ENCODE measurements at places on chromosomes 4 and X.

DNA sequence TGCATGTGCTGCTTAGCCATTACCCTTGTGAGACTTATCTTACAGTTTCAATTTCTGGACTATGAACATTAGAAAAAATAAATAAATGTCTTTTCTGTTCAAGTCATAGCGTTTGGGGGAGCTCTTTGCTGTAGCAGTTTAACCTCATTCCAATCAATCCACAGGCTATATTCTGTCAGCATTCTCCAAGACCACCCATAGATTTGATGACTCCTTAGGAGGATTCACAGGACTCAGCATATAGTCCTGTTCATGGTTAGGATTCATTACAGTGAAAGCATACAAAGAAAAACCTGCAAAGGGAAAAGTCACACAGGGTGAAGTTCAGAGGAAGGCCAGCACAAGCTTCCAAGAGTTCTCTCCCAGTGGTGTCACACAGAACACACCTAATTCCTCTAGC lies 180.5 kb downstream of the ADAMTS3 start:
- no peak for DNase-seq

DNA sequence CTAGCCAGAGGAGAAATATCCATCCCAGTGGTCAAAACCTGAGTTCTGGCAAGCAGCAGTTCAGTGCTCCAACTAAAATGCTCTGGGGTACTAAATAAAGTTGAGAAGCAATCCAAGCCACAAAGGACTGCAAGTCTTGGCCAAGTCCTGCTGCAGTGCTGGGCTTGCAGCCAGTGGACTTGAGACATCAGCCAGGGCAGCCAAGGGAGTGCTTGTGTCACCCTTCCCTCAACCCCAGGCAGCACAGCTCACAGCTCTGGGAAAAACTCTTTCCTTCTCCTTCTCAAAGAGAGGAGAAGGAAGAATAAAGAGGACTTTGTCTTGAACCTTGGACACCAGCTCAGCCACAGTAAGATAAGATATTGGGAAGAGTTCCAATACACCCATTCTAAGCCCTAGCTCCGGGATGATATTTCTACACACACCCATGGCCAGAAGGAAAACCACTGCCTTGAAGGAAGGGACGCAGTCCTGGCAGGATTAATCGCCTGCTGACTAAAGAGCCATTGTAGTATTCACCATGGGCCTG lies 99.8 kb downstream of the PTCHD1 start:
- no peak for DNase-seq

GRCh38 chrX:28773807-28774206 lies 186.6 kb downstream of the IL1RAPL1 start:
- no peak for DNase-seq

- DNase-seq = no peak
Measured at GRCh38 chrX:79336869-79337815, 30.0 kb downstream of the ITM2A start.

GRCh38 chr4:69056921-69057550 lies 39.2 kb upstream of the UGT2B7 start:
- DNase-seq = no peak

- no peak for DNase-seq
Measured at GRCh38 chr4:32994981-32995881, 2275.1 kb downstream of the PCDH7 start.

GRCh38 chr4:88318751-88319350 lies 34.5 kb upstream of the PPM1K start:
- DNase-seq = no peak

GRCh38 chr4:184417802-184418511 lies 56.4 kb downstream of the IRF2 start:
- DNase-seq = no peak

DNA sequence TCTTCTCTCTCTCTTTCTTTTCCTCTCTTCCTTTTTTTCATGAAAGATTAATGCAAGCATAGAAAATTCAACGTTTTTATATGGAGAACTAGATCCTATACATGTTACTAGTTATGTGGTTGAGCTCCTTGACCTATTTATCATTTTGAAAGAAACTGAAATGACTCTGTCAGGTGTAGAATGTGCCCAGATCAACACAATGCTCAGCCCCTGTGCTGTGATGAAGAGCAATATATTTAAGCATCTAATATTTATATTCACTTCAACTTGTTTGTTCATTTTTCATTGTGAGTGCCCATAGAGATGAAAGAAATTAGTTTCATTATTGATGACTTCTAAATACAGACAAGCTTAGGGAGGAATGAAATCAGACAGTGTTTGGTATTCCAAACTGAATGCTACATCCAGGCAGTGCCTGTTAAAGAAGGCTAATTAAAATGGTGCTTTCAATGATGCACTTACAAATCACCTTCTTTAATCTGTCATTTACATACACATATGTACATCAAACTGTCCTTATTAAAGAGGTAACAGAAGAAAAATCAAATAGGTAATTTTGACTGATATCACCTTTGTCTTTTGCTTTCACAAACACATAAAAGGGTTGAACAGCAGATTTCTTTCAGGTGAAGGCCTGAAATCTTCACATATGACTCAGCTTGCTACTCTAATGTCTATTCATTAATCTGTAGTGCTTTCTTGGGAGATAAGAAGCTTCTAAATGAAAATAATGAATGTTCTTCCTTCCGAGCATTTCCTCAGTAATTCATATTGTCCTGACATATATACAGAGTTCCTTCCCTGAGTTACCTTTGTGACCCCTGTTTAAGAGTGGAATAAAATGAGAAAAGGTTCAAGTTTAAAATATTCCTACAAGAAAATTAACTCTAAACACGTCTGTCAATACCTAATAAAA lies 915.9 kb downstream of the PDHA2 start:
- DNase-seq = no peak

DNA sequence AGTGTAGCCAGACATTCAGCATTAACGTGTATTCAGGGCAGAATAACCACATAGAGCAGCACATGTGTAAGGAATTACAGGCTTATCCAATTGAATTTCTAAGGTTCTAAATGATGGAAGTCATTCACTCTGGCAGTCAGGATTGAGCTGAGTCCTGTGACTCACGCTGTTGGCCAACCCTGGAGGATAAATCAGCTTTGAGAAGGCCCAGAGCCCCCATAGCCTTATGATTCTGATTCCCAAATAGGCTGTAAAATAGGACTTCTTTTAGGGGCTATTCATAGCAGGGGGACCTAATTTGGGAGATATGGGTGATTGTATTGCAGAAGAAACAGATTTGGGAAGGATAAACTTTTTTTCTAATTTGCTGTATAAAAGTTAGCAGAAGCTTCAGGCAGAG lies 8.1 kb upstream of the HPF1 start:
- no peak for DNase-seq

GRCh38 chr4:184960505-184960971 lies 57.8 kb upstream of the HELT start:
- DNase-seq = no peak

DNA sequence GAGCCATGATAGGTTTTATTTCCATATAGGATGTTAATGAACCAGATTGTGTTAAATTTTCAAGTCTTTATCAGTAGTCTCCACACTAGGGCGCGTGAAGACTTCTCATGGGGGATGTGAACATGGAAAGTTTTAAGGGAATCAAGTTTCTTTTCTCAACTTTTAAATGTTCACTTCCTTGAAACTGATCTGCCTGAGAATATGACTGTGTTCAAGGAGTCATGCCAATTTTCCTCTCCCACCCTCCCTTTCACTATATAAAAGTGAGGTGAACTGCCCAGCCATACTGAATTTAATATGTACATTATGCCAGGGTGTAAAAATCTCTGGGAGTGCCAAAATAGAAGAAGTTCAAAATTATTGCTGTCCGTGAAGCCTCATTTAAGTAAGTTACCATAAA lies 30.4 kb upstream of the HPGDS start:
- no peak for DNase-seq

GRCh38 chrX:20863649-20864048 lies 510.6 kb upstream of the CNKSR2 start:
- DNase-seq = peak; percentile 76

DNA sequence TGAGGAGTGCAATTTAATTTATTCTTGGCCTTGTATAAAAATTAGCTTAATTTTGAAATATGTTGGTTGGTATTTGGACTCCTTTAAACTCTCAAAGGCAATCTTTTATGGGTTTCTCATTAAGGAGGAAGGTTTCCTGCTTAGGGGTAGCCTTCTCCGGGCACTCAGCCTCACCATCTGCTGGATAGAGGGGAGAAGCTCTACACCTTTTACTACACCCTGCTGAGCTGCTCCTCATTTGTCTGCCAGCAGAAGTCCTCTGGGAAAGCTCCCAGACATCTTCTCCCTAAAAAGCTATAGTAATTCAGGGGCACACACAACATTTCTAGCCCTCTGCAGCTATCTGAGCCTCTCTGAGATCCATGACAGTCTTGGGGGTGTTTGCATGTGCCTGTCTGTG lies 179.1 kb downstream of the SOWAHB start:
- no peak for DNase-seq

DNA sequence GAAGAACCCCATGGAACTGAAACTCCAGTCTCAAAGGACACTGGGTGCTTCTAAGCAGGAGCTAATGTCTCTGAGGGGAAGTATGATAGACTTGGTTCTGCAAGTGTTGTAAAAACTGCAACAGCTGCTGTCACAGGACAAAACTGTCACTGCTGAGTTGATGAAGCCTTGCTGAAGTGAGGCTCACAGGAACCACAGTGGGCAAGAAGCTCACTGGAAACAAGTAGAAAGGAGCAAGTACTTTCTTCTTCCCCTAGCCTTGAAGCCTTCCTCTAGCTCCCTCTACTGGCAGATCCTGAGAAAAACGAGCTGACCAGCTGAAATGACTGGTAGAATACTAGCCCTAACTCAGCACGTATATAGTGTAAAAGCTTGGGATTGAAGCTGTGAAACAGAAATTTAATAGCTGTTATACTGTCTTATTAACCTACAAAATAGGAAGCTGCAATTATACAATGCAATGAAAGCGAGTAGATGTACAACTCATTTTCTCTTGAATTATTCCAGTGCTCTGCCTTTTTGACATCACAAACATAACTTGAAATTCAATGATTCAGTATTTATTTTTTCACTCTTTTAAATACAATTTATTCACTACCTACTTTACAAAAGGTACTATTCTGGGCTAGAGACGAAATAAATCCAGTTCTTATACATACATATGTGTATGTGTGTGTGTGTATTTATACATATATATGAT lies 91.4 kb downstream of the GABRB1 start:
- DNase-seq = peak; percentile 64

- no peak for DNase-seq
Measured at GRCh38 chr4:13322681-13323101, 161.4 kb downstream of the RAB28 start.

DNA sequence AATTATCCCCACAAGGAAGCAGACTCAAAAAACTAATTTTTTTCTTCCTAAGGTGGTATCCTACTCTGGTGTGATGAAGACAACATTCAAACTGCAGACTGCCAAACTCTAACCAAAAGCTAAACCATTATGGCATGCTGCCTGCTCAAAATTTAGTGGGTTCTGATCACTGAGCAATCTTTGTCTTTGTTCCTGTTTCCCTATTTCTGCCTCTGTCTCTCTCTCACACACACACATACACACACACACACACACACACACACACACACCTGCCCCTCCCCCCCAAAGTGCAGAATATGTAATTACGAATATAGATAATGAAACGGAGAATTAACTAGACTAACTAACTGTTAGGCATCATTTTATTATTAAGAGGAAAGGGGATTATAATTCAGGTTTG lies 1278.6 kb downstream of the PCDH7 start:
- DNase-seq = no peak

GRCh38 chrX:103877571-103877970 lies 45.5 kb upstream of the RAB9B start:
- no peak for DNase-seq

Measured in NCI-H2171 treated with DMSO at 0.1 percent for 48 hours (cell line).